Iris pigment epithelial cell (primary cell): ENCODE measurements at places on chromosomes 4 and X.

GRCh38 chr4:176123710-176124407, 58.2 kb downstream of the WDR17 start:
- peak; percentile 7 for DNase-seq

GRCh38 chr4:99847362-99847976, 30.8 kb downstream of the DAPP1 start:
- no peak for DNase-seq

- no peak for DNase-seq
Measured at GRCh38 chrX:133516686-133517085, 101.4 kb upstream of the GPC4 start.

- DNase-seq, result peak; percentile 57
Measured at GRCh38 chr4:41718907-41719306, 29.6 kb downstream of the PHOX2B start.

- no peak for DNase-seq
Measured at GRCh38 chr4:77141964-77142645, 14.9 kb upstream of the CCNG2 start.

GRCh38 chr4:7313347-7313811, 121.0 kb downstream of the SORCS2 start:
- no peak for DNase-seq
